ENCODE measurements at places on chromosomes 1 and 21.

GRCh38 chr1:244837597-244838258, 2.3 kb downstream of the COX20 start:
- no peak for DNase-seq

- no peak for DNase-seq
Observed at GRCh38 chr1:180970333-180971079, 52.2 kb downstream of the STX6 start.

GRCh38 chr1:116923421-116923820, 13.7 kb downstream of the PTGFRN start:
- no peak for DNase-seq

DNA sequence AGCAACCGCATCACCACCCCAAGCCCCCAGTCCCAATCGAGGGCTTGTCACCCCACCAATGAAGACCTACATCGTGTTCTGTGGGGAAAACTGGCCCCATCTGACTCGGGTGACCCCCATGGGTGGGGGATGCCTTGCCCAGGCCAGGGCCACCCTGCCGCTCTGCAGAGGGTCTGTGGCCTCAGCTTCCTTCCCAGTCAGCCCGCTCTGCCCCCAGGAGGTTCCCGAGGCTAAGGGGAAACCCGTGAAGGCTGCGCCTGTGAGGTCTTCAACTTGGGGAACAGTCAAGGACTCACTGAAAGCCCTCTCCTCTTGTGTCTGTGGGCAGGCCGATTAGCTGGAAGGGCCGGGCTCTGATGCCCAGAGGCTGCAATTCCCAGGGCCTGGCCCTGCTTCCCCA, 2.0 kb downstream of the SRARP start:
- DNase-seq, result no peak

DNA sequence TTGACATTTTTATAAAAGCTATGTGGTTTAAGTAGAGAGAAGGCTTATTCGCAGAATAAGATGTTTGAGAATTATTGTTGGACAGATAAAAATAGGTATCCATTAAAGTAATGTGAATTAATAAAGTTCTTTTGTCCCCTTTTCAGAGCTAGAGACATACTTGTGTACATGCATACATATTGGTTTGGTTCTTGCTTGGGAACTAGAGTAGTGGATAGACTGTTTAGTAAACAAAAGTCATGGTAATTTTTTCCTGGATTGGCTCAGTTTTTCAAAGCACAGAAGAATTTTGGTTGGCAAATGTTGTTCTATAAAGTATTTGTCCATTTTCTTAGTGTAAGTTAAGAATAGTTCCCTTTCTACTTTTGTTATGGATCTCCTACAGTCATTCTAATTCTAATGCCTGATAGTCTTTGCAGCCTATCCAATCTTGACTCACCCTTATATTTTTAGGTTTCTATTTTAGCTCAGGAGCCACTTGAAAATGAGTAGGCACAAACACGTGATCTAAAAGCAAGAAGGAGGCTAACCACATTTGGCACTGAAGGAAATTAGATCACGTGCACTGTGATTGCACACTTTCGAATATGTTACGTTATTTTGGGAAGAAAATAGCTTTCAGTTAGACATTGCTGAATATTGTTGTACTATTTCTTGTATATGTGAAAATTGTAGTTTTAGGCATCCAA, 47.0 kb downstream of the RABGAP1L start:
- DNase-seq, result no peak

DNA sequence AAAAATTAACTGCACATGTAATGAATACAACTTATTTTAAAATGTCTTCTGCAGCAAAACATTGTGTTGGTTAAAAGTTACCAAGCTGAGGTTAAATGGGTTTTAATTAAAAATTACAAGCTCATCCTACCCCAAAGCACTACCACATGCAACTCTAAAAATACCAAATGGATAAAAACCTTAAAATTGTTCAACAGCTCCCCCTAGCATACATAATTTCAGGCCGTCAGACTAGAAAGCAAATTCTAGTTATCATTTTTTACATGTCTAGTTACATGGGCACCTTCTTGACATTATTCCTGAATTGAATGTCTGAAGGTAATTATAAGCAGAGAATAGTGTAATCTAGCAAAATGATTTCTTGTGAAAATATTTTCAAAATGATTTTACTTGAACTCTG, 176.5 kb downstream of the C1orf21 start:
- DNase-seq, result no peak

DNA sequence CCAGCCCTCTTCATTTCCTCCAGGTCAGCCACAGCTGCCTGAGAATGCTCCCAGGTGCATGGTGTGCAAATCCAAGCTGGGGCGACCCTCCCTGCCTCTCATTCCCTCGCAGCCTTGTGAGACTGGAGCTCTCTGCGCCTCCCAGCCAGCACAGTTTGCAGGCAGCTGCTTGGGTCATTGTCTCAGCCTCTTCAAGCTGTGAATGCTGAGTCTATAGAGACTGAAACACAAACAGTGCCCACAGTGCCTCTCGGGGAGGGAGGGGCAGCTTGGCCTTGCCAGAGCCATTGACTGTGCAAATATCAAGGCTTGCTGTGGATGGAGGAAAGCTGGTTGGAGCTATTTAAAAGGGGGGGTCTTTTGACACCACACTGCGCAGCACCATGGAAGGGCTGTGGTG, 10.6 kb downstream of the PLXNA2 start:
- DNase-seq, result no peak

DNA sequence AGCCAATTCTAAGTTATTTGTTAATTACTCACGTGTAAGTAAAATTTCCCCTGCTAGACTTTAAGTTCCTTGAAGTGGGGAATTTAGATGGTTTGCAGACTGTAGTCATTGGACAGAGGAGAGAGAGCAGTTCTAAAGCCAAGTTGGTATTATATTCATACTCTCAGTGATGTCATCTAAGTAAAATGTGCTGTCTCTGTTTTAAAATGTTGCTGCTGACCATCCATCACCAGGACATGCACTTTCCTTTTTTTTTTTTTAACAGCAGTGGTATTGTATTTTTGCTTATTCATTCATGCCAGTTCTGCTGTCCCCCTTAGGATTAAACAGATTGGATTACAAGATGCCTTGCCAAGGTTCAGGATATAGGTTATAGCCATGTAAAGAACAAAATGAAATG, 2.3 kb downstream of the TTLL7 start:
- DNase-seq, result no peak

DNA sequence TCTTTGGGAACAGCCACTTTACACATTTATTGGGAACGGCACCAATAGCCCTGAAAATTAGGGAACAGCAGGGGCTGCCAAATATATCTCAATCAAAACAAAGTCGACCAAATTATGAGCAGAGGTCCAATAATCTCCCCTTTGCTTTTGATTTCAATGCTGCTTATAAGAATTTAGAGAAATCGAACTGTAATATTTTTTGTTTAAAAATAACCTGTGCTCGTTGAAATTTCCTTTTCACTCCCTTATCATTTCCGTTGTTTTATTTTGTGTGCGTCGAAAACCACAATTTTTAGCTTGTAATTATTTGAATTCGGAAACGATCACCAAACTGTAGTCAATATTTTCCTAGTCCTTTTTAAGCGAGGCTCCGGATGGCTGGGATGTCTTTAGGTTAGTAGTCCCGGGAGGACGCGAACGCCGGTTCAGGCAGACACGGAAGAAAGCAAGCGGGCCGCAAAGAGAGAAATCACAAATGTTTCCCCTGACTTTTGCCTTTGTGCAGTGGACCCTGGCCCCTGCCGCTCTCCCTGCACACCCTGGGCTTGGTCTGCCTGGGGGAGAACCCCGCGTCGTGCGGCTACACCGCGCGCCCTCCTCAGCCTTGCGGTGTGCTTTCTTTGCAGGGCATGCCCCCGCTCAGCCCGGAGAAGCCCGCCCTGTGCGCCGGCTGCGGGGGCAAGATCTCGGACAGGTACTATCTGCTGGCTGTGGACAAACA, 2.3 kb downstream of the LHX9 start:
- DNase-seq, result no peak

- no peak for DNase-seq
Observed at GRCh38 chr1:41633764-41634163, 149.3 kb upstream of the EDN2 start.

DNA sequence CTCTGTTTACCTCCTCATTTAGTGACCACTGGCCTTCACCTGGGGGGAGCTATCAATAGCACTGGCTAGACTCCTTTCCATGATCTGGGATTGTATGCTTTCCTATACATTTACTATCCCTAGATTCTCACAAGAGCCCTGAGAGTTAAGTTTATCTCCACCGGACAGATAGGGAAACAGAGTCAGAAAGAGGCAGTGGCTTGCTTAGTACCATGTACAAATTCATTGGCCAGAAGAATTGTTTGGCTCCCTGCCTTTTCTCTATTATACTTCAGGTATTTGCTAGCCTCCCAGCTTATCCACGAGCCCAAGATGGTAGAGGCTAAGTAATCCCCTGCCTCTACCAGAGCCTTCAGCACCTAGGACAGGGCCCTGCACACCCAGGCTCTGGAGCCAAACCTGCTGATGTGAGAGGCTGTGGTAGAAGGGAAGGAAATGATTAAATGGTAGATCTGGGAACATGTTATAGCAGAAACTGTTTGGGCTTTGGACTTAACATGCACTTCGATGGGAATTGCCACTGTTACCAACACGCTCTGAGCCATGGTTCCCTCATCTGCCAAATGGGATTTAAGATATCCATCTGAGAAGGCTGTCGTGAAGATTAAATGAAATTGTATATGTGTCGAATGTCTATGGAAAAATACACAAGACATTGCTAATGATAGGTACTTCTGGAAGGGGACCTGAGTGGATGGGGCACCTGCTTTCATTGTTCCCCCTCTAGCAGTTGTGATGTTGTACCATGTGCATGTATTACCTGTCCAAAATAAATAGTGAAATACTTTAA, 3.1 kb upstream of the BLACAT1 start:
- no peak for DNase-seq

- DNase-seq, result no peak
Observed at GRCh38 chr1:230226007-230226800, 159.2 kb downstream of the GALNT2 start.

All from sciatic nerve (tissue), 2 donors.